ENCODE measurements at places on chromosomes 6 and 20.

- DNase-seq = no peak
Observed at GRCh38 chr6:35754452-35755277, 17.8 kb downstream of the ARMC12 start.

GRCh38 chr6:156857573-156857972 lies 80.4 kb downstream of the ARID1B start:
- no peak for DNase-seq

DNA sequence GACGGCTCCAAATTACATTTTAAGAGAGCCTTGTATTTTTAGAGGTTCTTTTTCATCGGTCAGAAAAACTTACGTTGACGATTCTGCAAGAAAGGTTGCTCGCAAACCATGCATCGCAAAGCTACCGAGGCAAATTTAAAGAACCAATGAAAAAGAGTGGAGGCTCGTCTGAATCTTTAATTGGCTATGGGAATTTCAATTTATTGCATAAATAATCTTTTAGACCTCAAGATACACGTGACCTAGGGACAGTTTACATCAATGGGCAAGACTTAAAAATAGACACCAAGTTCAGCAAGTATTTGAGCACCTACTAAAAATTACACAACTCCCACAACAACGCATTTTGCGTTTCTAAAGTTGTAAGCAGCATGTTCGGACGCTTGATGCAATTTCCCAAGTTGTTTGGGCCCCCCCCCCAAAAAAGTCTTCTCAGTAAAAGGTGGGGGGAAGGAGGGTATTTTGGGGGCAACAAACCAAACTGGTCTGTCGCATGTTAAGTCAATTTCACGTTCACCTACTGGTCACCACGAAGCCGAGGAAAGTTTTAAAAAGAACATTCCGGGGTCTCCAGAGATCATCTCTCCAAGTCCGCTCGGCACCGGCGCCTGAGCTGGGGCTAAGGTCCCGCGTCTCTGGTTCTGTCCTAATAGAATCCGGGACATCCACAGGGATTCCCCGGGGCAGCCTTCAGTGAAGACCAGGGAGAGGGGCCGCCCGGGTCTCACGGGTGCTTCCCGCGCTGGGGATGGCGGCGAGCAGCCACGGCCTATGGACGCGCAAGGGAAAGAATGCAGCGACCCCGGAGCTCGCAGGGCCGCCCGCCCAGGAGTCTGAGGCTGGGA lies 851 bp downstream of the SNX5 start:
- peak; percentile 38 for DNase-seq

DNA sequence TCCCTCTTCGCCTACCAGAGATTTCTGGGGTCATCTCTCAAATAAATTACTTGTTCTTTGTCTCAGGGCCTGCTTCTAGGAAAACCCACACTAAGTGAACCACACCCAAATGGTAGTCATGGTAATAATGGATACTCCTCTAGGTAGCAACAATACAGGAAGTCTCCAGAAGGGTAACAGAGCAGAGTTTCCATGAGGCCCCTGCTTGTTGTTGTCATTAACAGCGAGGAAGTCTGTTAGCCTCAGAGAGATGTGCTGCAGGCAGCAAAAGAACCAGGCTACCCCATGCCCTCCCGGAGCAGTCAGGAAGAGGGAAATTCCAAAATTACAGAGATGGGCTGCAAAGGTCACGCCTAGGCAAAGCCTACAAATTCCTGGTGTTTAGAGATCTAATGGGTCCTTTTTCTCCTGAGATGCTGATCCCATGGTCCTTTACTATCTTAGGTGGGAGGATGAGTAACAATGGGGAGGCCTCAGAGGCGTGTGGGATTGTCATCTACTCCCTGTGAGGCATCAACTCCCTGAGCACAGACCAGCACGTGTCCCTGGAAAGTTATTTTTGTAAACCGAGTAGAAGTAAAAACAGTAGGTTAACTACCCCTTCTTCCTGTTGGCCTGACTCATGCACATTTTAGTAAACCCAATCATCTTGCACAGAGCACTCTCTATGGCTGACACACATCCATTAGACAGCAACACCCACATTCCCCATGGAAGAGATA lies 10.1 kb downstream of the ISM1 start:
- DNase-seq = peak; percentile 64

DNA sequence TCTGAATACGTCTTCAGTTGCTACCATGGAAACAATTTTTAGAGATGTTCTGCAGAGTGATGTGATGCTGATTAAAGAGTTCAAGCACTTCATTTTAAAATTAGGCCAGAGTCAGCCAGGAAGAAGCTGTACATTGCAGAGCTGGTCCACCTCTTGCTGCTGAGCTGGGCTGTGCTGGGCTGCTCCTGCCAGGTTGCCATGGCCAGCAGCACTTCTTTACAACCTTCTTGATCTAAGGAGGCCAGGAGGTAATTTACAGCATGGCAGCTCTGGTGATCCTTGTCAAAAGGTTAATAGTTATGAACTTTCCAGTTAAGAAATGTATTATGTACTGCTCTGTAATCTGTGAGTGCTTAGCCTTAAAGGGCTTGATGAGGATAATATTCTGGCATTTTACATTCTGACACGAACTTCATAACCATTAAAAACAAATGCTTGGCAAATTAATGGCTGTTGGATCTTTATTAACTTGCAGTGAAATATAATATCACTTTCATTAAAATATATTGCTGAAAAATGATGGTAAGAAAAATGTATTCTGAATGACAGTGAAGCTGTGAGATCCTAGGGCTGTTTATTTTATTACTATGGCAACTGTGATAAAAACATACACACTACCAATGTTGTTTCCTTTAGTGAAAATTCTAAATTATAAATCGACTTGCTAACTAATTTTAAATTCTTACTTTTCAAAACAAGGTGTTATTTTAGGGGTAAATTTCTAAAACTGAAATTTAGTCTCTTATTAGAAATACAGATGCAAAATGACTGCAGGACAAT lies 259.7 kb downstream of the RFPL4B start:
- DNase-seq = no peak

DNA sequence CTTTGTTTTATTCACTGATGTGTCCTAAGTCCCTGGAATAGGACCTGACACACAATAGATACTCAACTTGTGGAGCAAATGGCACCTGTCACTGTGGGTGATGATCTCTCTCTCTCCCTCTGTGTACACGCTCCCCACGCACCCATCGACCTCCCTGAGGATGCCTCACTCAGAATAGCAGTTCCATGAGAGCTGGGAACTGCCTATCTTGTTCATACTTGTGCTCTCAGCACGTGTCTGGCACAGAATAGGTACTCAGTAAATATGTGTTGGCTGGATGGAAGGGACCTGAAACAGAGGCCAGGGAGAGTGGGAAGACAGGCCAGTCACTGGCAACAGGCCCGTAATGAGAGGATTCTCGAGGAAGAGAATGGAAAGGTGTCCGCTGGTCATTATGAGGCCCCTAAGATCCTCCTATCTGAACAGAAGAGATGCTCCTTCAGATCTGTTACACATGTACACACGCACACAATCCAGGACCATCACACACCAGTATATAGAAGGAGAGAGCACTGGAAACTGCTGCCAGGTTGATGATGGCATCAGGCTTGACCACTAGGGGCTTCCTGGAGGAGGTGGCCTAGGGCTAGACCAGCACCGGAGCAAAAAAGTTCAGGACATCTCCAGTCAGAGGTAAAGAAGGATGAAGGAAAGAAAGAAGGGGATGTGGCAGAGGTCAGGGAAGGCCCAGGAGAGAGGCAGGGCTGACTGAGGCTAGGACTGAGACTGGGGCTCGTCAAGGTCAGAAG lies 30.9 kb downstream of the VEGFA start:
- no peak for DNase-seq

DNA sequence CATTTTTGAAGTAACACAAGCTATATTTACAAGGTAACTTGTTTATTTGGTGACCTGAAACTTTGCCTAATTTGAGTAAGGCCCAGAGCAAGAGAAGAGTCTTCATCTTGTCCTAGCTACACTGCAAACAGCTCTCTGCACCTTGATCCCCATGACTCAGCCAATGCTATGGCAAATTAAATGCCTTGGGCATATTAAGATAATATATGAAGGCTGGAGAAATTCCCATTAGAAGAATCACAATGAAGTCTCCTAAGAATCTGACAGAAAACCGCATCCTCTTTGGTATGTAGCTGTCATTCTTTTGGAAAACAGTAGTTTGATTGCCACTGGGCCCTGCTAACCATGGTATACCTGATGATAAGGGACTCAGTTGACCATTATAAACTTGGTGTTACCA lies 204.5 kb downstream of the UBE3D start:
- no peak for DNase-seq
